ENCODE measurements at places on chromosomes 7 and 10.

DNA sequence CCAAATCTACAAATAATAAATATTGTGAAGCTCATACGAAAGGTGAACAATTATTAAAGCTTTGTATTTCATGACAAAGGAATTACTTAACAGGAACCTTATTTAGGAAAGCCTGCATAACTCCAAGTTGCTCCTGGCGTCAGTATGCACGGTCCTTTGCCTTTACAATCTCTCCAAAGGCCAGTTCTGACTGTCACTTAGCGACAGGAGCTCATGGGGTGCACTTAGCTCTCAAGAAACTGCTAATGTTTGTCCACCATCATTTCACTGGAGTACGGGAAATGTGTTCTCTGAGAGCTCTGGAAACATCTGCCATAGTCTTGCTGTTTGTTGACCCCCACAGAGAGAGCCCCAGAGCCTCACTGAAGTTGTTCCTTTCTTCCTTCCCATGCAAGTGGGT is 781.5 kb upstream of the POM121L12 start:
- DNase-seq = no peak

GRCh38 chr10:34687434-34688210 is 127.5 kb downstream of the PARD3 start:
- DNase-seq = no peak

- no peak for DNase-seq
These were observed 1222.6 kb upstream of the LRRN3 start for GRCh38 chr7:109868215-109868860.

GRCh38 chr7:142689439-142690120 is 59.7 kb upstream of the PRSS1 start:
- no peak for DNase-seq

GRCh38 chr7:111744501-111745155 is 182.3 kb upstream of the IMMP2L start:
- no peak for DNase-seq

GRCh38 chr7:50538478-50538877 is 26.7 kb downstream of the DDC start:
- DNase-seq = no peak

- DNase-seq = no peak
These were observed 813.0 kb downstream of the TYW1 start for GRCh38 chr7:67809586-67809985.

DNA sequence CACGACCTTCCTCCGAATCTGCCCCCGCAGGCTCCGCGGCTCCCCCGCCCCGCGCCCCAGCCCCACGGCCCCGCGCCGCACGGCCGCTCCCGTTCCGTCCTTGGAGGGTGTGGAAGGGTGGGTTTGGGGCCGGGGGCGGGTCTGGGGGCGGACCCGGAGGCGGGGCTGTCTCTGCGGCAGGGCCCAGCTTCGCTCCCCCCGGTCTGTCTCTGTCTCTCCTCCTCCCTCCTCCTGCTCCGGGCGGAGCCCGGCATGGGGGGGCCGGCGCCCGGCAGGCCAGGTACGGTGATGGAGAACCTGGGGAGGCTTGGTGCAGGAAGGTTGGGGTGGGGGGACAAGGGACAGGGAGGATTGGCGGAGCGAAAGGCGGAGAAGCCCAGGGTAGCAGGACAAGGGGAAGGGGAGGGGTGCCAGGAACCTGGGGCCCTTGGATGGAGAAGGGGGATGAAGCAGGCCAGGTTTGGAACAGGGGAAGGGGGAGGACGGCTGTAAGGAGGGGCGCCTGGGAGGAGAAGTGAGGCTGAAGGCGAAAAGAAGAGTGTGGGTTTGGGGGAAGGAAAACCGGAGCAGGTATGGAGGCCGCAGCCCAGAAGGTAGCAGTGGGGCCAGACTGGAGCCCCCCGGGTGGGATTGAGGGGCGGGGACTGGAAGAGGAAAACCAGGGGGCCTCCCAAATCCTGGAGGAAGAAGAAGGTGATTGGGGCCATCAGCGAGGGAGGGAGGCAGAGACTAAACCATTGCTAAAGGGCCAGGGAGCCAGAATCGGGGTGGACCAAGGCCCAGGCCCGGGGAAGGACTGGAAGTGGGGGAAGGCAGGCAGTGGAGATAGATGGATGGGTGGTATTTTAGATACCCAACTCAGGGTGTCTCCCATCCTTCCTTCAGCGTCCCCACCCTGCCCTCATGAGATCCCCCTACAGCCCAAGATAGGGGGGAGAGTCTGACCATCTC is at the start of gene NYAP1:
NYAP1 (plus strand) TSS at position 206 of the 951 bp plus-strand sequence. CDS start 1,385 bp downstream, outside the sequence.
- peak; percentile 71 for DNase-seq

GRCh38 chr10:26199841-26200240 is 16.7 kb upstream of the GAD2 start:
- DNase-seq = no peak

DNA sequence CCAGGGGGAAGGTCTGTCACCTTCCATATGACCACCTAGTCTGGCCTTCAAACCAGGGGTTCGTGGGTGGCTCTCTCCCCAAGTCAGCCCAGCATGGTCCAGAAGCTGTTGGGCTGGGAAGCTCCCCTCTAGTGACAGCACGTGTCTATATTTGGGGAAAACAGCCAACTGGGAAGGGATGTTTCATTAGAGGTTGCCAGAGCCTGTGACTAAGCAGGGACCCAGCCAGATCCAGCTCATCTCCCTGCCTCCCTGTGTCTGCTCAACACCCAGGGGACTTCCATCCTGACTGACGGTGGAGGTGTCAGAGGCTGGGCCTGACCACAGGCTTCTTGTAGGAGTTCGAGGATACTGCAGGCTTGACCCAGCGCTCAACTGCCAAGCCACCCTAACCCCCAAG is 10.5 kb downstream of the STYXL1 start:
- DNase-seq = no peak

GRCh38 chr10:96992721-96993120 is 160.6 kb downstream of the LCOR start:
- no peak for DNase-seq

GRCh38 chr7:136870866-136871487 is 2.5 kb downstream of the CHRM2 start:
- no peak for DNase-seq

- DNase-seq = peak; percentile 76
These were observed 136.1 kb downstream of the ICA1 start for GRCh38 chr7:8125680-8126444.

GRCh38 chr10:103820101-103821062 is 35.0 kb downstream of the SH3PXD2A start:
- no peak for DNase-seq

GRCh38 chr10:51896849-51897248 is 197.5 kb upstream of the CSTF2T start:
- DNase-seq = no peak

DNA sequence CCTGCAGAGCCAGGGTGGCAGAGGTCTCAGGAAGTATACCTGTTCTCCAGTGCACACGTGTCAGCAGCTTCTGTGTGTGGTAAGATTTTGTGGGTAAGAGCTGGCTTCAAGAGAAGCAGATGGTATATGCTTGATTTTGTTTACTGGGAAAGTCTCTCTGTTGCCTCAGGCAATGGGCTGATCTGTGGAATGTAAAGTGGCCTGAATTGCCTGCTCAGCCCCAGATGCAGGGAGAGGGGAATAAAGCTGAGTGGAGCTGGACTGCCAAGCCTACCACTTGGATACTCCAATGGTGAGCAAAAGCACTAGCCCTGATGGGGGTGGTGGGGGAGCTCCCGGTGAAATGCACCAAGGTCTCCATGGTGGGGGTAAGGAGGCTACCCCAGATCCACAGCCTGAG is 156.1 kb downstream of the WDR11 start:
- no peak for DNase-seq

DNA sequence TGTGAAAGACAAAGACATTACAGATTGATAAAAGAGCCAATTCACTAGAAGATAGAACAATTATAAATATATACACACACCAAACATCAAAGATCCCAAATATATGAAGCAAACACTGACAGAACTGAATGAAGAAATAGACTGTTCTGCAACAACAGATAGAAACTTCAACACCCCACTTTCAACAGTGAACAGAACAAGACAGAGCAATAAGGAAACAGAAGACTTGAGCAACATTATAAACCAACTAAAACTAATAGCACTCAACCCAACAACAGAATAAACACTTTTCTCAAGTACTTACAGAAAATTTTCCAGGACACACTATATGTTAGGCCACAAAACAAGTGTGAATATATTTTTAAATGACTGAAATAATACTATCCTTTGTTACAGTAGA is 10.9 kb downstream of the CDCA7L start:
- DNase-seq = no peak

GRCh38 chr7:22433710-22434460 is 66.1 kb downstream of the STEAP1B start:
- no peak for DNase-seq

- no peak for DNase-seq
These were observed 3.4 kb downstream of the CALHM2 start for GRCh38 chr10:103448746-103449145.

GRCh38 chr7:26101361-26102151 is 50.4 kb upstream of the NFE2L3 start:
- DNase-seq = no peak

GRCh38 chr7:66967029-66967428 is 28.4 kb downstream of the SBDS start:
- no peak for DNase-seq

DNA sequence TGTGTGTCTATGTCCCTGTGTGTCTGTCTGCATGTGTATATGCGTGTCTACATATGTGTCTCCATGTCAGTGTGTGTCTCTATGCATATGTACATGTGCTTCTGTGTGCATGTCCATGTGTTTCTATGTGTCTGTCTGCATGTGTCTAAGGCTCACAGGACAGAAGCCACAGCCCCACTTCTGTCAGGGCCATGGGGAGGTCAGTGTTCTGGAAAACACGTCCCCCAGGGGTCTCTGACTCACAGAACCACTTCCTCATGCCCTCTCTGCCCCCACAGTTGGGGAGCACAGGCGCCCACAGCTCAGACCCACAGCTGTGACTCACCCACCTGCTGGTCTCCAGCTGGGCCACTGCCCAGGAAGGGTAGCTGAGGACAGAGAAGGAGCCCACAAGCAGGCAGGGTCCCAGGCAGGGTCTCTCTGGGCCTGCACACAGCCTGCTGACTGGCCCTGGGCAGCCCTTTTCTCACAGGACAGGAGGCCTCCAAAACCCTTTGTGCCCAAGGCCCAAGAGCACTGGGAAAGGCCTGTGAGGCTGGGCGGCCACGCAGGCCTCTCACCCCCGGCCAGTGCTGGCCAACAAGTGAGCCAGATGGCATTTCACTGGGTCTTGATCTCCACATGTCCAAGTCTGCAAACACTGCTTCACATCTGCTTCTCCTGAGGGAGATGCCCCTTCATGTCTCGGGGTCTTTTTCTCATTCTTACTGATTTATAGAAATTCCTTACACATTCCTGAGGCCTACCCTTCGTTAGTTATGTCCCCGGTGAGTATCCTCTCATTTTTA is 102.9 kb upstream of the FAM20C start:
- no peak for DNase-seq

DNA sequence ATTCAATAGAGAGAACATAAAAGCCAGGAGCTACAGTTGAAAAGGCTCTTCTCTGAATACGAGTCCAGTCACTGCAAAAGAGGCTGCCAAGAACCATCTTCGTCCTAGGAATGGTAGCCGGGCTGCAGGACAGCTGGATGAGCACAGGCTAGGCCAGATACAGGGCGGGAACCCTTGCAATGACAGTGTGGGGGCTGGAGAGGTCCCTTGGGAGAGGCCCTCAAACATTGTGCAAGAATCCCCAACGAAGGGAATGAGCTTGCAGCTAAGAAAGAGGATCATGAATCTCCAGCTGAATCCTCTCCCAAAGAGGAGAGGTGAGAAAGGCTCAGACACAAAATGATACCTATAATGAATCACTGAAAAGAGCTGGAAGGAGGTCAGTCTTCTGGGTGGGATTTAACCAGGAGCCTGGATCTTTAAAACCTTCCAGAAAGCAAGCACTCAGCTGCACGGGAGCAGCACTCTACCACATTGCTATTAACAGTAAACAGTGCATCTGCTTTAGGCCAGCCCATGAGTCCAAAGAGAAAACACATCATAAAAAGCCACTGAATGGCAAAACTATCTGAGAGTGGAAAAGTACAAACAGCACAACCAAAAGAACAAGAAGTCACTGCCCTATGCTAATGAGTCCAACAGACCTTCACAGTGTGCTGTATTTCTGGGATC is 287.9 kb downstream of the TNS3 start:
- no peak for DNase-seq

DNA sequence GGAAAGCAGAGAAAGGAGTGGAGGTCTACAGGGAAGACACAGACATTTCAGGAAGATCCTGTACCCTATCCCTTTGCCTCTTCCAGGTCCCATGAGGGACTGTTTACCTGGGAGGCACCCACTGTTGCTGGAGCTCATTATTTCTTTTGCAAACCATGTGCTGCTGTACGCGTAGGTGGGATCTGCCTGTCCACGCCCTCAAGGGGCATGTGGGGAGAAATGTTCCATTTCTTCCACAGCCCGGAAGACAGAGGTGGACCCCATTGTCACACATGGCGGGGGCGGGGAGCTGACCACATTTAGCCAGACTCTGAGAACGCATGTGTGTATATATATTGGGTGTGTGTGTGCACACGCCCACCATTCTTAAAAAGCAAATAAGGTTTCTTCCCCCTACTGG is 2.0 kb downstream of the PLXNA4 start:
- no peak for DNase-seq

DNA sequence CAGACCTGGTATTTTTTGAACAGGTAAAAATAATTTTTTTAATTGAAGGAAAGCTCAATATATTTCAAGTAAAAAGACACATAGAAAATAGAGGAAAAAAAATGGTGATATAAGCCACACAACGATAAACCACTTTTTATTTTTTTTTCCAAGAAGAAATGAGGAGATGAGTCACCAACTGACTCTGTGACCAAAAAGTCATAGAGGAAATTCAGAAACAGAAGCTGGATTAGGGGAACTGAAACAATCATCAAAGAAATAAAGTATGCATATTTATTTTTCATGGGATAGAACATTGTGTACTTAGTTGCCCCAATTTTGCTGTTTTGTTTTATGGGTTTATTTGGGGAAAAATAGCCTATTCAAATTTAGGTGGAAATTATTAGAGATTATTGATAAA is 176.8 kb upstream of the AGR3 start:
- DNase-seq = no peak

- DNase-seq = no peak
These were observed 1.2 kb upstream of the CHAT start for GRCh38 chr10:49612513-49613164.

DNA sequence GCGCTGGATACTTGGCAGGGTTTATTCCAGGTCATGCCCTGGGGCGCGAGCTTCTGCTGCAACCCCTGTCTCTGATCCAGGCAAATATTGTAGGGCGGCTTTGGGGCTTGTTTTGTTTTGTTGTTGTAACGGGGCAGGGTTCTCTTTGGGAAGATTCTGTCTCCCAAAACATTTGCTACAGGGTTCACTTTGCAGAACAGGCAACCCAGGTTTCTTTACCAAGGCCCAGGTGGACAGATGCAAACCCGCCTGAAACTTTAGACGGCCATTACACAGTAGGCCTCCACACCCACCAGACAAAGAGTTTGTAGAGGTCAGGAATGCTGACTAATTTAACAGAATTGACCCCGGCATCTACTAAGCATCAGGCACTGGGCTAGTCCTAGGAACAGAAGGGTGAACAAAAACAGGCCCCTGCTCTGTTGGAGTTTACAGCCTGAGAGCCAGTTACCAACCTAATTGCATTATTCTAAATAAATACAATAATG is 567 bp upstream of the CDCA7L start:
- no peak for DNase-seq

Measured in CD8-positive, alpha-beta memory T cell (primary cell).